Breast epithelium (tissue), 4 donors: ENCODE measurements at places on chromosomes 2 and 18. TPM values are rescaled to one million over a fixed set of nuclear protein-coding genes. Genes with fewer than 3 reads are reported as not detected.

Gene NOL4
- not detected for total RNA-seq

Gene SRD5A2
- total RNA-seq = 0.32 TPM

Gene DHRS9
- total RNA-seq = 0.73 TPM

Gene MOGAT1
- total RNA-seq = 0.98 TPM

Gene UBR3
- 75.7 TPM for total RNA-seq

Gene STAT4
- 3.6 TPM for total RNA-seq

Gene LYG1
- total RNA-seq = 2.2 TPM

Gene IL36G
- total RNA-seq = not detected

Gene ZNF385B
- total RNA-seq = 4.5 TPM

Gene TMEM247
- not detected for total RNA-seq

Gene GALNT3
- 58.5 TPM for total RNA-seq

Gene CD226
- 1.8 TPM for total RNA-seq

DNA sequence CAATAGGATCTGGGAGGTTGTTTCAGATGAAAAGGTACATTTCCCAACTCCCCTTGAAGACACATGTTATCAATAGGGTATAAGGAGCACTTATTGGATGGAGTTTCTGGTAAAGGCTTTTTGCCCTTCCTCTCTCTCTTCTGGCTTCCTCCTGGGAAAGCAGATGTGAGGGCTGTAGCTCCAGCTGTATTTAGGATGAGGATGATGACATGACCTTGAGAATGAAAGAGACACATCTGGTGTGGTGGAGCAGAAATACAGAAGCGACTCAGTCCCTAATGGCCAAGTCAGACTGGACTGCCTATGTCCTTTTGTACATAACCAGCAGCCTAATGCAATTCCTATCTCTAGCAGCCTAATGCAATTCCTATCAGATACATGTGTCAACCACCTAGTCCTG is 100.9 kb upstream of the NXPH2 start:
- DNase-seq = no peak
- H3K27me3 ChIP-seq = no peaks in the 10 kb centered on the region
- no peak overlapping the region for H3K27ac ChIP-seq
- H3K36me3 ChIP-seq = no peaks in the 10 kb centered on the region
- no peak overlapping the region for H3K4me3 ChIP-seq
- H3K4me1 ChIP-seq = no peaks in the 10 kb centered on the region

- no peak overlapping the region for H3K27ac ChIP-seq
- H3K36me3 ChIP-seq = no peaks in the 10 kb centered on the region
- H3K4me1 ChIP-seq = no peaks in the 10 kb centered on the region
- no peaks in the 10 kb centered on the region for H3K27me3 ChIP-seq
Measured at GRCh38 chr2:27024188-27024587, 8.6 kb upstream of the TMEM214 start.

DNA sequence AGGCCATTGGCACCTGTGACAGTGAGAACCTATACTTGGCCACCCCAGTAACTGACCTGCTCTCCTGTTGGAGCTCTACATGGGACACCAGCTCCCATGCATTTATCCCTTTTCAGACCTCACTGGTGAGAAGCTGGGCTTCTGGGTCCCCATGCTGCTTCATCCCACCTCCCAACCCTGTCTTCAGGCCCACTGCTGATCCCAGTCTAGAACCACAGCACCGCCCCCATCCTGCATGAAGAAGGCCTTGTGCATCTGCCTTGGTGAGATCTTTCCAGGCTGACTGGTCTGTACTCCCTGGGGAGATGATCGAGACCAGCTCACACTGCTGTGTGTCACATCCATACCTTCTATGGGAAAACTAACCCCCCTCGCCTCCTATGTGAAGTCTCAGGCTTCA is 22.7 kb downstream of the TTC32 start:
- no peak overlapping the region for H3K27ac ChIP-seq
- no peaks in the 10 kb centered on the region for H3K36me3 ChIP-seq
- no peak for DNase-seq
- no peak overlapping the region for H3K4me3 ChIP-seq
- no peaks in the 10 kb centered on the region for H3K4me1 ChIP-seq

DNA sequence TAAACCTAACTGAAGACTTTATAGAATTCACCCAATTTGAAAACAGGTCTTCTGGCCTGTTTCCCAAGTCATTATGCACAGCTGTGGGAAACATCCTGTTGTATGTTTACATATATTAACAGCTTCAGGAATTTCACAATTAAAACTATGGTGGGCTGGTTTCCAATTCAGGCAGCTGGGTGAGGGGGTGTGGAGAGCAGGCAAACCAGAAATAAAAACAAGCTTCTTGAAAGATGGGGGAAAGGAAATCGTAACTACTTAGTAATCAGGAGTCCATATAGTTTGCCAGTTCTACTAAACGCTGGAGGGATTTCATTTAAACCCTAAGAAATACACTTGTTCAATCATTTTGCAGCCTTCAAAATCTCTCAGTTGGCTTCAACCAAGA is 22.8 kb downstream of the ATP8B1 start:
- H3K36me3 ChIP-seq = no peaks in the 10 kb centered on the region
- DNase-seq = no peak
- H3K4me1 ChIP-seq = peaks cover 10% of the 10 kb centered on the region
- H3K27me3 ChIP-seq = no peaks in the 10 kb centered on the region

GRCh38 chr18:80166725-80167124 is 57.7 kb downstream of the ADNP2 start:
- H3K4me3 ChIP-seq = no peak overlapping the region
- no peak for DNase-seq
- no peak overlapping the region for H3K27ac ChIP-seq
- no peaks in the 10 kb centered on the region for H3K4me1 ChIP-seq
- H3K27me3 ChIP-seq = no peaks in the 10 kb centered on the region
- H3K36me3 ChIP-seq = no peaks in the 10 kb centered on the region

GRCh38 chr2:16713011-16713423 is 47.4 kb upstream of the CYRIA start:
- H3K36me3 ChIP-seq = no peaks in the 10 kb centered on the region
- H3K27me3 ChIP-seq = no peaks in the 10 kb centered on the region
- H3K27ac ChIP-seq = no peak overlapping the region
- DNase-seq = no peak

DNA sequence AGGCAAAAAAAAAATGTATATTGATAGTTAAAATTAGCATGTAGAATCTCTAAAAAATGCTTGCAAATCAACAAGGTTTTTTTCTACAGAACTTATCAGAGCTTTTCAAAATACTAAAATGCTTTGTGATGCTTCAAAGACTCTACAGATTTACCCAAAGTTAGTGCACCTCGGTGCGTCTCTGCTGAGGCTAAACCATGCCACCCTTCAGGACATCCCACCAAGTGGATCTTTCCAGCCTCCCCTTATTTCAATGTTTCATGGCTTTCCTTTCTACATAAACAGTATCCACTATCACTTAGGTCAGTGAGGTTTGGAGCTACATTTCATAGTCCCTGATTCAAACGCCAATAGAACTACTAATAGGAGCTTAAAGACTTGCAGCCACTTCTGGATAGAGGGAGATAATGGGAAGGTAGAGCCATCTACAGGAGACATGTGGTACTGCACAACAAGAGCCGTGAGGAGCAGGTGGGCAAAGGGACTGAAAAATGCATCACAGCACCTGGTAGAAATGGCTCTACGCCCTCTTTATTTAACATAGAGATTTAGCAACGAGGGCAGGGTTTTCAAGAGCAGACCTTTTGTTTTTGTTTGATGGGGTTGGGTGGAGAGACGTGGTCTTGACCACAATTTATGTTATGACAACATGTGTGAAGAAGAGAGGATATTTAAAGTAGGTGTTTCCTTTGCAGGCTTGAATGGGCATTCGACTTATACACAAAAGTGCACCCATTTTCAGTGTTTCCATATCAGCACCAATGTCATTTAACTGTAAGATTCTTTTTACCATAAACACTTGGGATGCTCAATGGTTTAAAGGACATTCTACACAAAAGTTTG is 56.1 kb upstream of the SLC35G4 start:
- no peak overlapping the region for H3K27ac ChIP-seq
- H3K4me1 ChIP-seq = no peaks in the 10 kb centered on the region
- no peak overlapping the region for H3K4me3 ChIP-seq
- no peaks in the 10 kb centered on the region for H3K27me3 ChIP-seq
- no peaks in the 10 kb centered on the region for H3K36me3 ChIP-seq
- no peak for DNase-seq

DNA sequence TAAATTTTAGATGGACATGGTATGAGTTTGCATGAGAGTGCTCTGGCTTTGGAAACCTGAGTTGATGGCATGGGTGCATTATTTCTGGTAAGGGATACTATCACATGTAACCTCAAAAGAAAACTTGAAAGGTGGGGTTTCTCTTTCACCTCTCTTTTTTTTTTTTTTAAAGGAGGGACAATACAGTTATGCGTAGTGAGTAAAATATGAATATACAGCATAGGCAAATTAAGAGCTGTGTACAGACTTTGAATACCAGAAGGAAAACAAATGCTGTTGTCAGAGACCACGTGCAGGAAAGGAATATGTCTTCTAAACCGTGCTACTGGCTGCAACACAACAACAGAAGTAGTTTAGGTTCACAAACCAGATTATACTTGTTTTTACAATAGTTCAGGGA is 82.1 kb downstream of the MAP4K4 start:
- no peak for DNase-seq
- no peaks in the 10 kb centered on the region for H3K4me1 ChIP-seq
- no peaks in the 10 kb centered on the region for H3K27me3 ChIP-seq
- H3K4me3 ChIP-seq = no peak overlapping the region
- H3K36me3 ChIP-seq = no peaks in the 10 kb centered on the region

- H3K27ac ChIP-seq = no peak overlapping the region
- H3K36me3 ChIP-seq = no peaks in the 10 kb centered on the region
- H3K4me3 ChIP-seq = no peak overlapping the region
- no peaks in the 10 kb centered on the region for H3K27me3 ChIP-seq
Measured at GRCh38 chr2:129605646-129606045, 373.8 kb upstream of the RAB6C start.

- no peaks in the 10 kb centered on the region for H3K36me3 ChIP-seq
- no peaks in the 10 kb centered on the region for H3K27me3 ChIP-seq
- peak overlapping the region; percentile 1 for H3K27ac ChIP-seq
- DNase-seq = no peak
- H3K4me3 ChIP-seq = no peak overlapping the region
Measured at GRCh38 chr2:101807242-101807641, 109.7 kb downstream of the MAP4K4 start.

DNA sequence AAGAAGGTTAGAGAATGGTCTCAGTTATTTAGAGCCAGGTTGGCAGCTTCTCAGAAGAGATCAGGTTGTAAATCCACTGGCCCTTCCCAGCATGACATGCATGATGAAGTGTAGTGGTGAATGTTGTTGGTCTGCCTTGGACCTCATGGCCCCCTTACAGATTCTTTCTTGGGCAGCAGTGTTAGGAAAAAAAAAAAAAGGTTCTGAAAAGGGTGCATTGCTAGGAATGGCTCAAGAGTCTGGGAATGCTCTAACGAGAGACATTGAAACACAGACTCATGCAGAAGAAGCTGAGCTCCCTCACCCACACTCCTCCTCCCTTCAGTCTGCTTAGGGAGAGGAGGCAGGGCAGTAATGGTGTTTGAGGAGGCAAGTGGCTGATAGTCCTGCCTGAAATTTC is 105.5 kb downstream of the POLE4 start:
- no peaks in the 10 kb centered on the region for H3K4me1 ChIP-seq
- DNase-seq = no peak

GRCh38 chr18:41073372-41073954 is 881.6 kb upstream of the PIK3C3 start:
- H3K27ac ChIP-seq = no peak overlapping the region
- H3K36me3 ChIP-seq = no peaks in the 10 kb centered on the region
- H3K4me3 ChIP-seq = no peak overlapping the region
- H3K4me1 ChIP-seq = no peaks in the 10 kb centered on the region
- DNase-seq = no peak

- H3K27me3 ChIP-seq = no peaks in the 10 kb centered on the region
- H3K4me3 ChIP-seq = peak overlapping the region; percentile 82
- no peak for DNase-seq
- H3K4me1 ChIP-seq = no peaks in the 10 kb centered on the region
- H3K27ac ChIP-seq = peak overlapping the region; percentile 93
- no peaks in the 10 kb centered on the region for H3K36me3 ChIP-seq
Measured at GRCh38 chr2:37670378-37671008, 949 bp downstream of the CDC42EP3 start.

DNA sequence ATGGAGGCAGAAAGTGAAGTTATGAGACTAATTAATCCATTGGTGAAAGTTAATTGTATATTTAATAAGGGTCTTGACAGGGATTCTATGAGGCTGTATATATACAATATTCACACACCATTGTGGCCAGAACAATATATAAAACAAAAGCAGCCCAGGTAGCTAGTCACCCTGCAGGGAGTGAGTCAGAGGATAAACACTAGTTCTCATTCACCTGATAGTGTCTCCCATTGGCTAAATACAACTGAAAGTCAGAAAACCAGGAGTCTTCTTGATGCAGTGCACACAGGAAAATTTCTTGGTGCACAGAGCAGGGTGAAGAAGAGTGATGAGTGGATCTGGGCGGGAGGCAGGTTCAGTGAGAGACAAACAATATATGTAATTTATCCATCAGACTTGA is 465.2 kb downstream of the ERBB4 start:
- H3K27ac ChIP-seq = no peak overlapping the region
- no peaks in the 10 kb centered on the region for H3K36me3 ChIP-seq
- no peak for DNase-seq
- H3K4me1 ChIP-seq = no peaks in the 10 kb centered on the region
- no peak overlapping the region for H3K4me3 ChIP-seq
- no peaks in the 10 kb centered on the region for H3K27me3 ChIP-seq

- no peak for DNase-seq
- no peaks in the 10 kb centered on the region for H3K27me3 ChIP-seq
- H3K27ac ChIP-seq = peak overlapping the region; percentile 52
Measured at GRCh38 chr2:51013933-51014526, 17.9 kb downstream of the NRXN1 start.

- H3K27me3 ChIP-seq = no peaks in the 10 kb centered on the region
- DNase-seq = peak; percentile 17
- H3K4me3 ChIP-seq = no peak overlapping the region
- H3K4me1 ChIP-seq = no peaks in the 10 kb centered on the region
Measured at GRCh38 chr2:239942871-239943311, 82.3 kb downstream of the NDUFA10 start.

- no peaks in the 10 kb centered on the region for H3K4me1 ChIP-seq
- no peak overlapping the region for H3K4me3 ChIP-seq
- DNase-seq = no peak
- no peaks in the 10 kb centered on the region for H3K27me3 ChIP-seq
Measured at GRCh38 chr2:147689220-147689909, 155.5 kb upstream of the ACVR2A start.

GRCh38 chr2:208074610-208075356 is 49.5 kb upstream of the PLEKHM3 start:
- no peak for DNase-seq
- H3K36me3 ChIP-seq = no peaks in the 10 kb centered on the region
- H3K27ac ChIP-seq = no peak overlapping the region
- H3K4me1 ChIP-seq = no peaks in the 10 kb centered on the region
- no peak overlapping the region for H3K4me3 ChIP-seq
- H3K27me3 ChIP-seq = no peaks in the 10 kb centered on the region

DNA sequence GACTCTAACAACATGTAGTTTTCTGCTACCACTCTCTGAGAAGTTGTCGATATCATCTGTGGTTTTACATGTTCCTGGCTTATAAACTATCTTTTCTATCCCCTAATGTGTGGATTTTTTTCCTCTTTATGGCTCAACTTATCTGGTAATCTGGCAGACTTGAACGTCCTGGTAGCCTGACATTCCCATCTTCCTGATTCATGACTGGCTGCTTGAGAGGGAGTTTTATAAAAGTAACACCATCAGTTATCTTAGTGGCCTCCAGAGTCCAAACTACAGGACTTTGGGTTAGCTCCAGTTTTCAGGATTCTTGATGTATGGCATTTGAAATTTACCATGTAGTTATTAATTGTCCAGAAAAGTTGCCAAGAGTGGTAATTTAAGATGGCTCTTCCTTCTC is 174.0 kb upstream of the GULP1 start:
- H3K27me3 ChIP-seq = no peaks in the 10 kb centered on the region
- no peak overlapping the region for H3K27ac ChIP-seq
- no peak for DNase-seq
- H3K4me3 ChIP-seq = no peak overlapping the region
- no peaks in the 10 kb centered on the region for H3K36me3 ChIP-seq

GRCh38 chr2:182133195-182133891 is 147.7 kb downstream of the PPP1R1C start:
- no peaks in the 10 kb centered on the region for H3K27me3 ChIP-seq
